ENCODE measurements at places on chromosomes 3 and 15.

- peak; percentile 48 for DNase-seq
Measured at GRCh38 chr3:185900228-185900627, 37.6 kb downstream of the TRA2B start.

DNA sequence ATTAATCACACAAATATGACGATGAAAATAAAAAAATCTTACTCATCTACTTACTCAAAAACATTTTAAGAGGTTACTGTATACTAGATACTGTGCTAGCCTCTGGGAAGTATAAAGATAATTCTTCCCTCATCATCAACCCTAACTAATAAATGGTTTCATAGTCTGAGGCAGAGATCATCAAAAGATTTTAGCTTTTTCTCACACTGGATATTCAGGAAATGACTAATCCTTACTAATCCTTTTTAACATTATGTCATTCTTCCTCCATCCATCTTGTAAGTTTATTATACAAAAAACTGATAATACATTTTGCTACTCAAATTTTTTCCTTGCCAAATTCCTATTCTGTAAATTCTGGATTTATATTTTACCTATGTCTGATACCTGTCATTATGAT lies 29.7 kb downstream of the ACAD11 start:
- no peak for DNase-seq

DNA sequence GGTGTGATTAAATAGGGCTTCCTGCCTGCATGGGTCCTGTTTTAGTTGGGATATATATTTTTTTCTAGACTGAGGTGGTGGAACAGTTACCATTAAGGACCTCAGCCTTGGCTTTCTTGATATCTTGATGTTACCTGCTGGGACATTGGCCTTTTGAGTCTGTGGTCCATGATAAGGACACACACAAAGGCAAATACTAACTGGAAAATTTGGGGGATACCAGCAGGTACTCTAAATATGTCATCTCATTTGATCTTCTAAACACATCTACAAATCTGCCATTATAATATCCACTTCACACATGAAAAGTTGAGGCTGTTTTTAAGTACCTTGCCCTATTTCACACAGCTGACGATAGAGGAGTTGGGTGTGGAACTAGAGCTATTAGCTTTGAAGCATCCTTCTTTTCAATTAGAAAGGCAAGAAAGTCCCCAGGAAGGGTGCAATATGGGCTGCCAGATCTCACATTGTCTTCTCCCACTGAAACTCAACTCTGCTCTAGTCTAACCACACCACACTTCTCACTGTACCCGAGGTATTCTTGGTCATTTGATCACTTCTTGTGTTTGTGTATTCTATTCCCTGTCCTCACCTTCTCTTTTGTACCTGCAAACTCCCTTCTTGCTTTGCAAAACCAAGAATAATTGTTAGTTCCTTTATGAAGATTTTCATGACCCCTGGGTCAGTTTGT lies 288.3 kb upstream of the ICE2 start:
- no peak for DNase-seq

DNA sequence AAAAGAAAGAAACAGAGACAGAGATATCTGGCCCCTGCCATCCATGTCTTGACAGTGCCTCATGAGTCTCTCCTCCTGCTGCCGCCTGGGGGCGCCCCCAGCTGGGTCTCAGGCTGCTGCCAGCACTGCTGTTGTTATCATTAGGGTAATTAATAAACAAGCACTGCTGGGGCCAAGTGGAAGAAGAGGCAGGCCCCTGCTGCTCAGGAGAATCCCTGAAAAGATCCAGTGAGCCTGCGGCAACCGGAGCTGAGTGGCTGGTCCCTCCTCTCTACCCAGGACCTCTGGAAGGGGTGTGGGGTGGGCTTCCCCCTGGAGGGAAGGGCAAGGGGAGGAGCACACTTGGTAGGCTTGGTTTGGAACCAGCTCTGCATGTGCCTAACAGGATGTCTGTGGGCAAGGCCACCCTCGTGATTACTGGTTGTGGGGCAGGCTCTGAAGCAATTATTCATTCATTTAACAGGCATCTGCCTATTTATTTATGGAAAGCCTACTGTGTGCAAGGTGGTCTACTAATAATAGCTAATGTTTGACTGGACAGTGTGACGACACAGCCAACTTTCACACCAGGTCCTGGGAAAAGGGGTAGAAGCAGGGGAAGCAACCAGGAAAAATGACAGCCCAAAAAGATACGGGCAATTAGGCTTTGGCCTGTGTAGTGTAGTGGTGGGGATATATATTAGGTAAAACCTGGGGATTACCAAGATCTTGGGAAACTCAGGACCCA lies 1.2 kb upstream of the TYRO3 start:
- DNase-seq: no peak

- DNase-seq: peak; percentile 16
Measured at GRCh38 chr3:54427941-54428871, 305.9 kb downstream of the CACNA2D3 start.

GRCh38 chr3:6697722-6698121 lies 163.2 kb upstream of the GRM7 start:
- DNase-seq: no peak

- DNase-seq: no peak
Measured at GRCh38 chr3:4808637-4809036, 170.6 kb upstream of the BHLHE40 start.

- DNase-seq: no peak
Measured at GRCh38 chr15:35115155-35115725, 30.1 kb upstream of the NANOGP8 start.

GRCh38 chr3:81198756-81199155 lies 562.7 kb downstream of the GBE1 start:
- no peak for DNase-seq

- no peak for DNase-seq
Measured at GRCh38 chr3:42376344-42376798, 34.0 kb downstream of the LYZL4 start.

GRCh38 chr3:120435621-120436020 lies 15.2 kb downstream of the FSTL1 start:
- DNase-seq: peak; percentile 87

- DNase-seq: no peak
Measured at GRCh38 chr3:105963161-105963560, 94.3 kb upstream of the CBLB start.

DNA sequence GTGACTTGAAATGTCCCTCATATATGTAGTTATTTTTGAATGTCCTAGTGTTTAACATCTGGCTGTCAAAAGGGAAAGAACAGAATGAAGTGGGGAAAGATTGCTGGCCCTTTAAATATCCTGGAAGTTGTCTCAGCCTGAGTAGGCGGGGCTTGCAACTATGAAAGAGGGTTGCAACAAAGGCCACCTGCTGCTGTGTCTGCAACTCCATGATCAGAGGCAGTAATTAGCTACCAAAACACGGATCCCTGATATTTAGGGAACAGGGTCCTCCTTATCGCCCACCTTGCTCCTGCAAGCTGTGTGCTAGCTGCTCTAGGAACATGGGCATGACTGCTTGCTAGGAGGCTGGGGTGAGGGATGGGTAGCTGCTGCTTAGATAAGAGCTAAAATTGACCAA lies 100.2 kb upstream of the CFAP20DC start:
- DNase-seq: no peak

DNA sequence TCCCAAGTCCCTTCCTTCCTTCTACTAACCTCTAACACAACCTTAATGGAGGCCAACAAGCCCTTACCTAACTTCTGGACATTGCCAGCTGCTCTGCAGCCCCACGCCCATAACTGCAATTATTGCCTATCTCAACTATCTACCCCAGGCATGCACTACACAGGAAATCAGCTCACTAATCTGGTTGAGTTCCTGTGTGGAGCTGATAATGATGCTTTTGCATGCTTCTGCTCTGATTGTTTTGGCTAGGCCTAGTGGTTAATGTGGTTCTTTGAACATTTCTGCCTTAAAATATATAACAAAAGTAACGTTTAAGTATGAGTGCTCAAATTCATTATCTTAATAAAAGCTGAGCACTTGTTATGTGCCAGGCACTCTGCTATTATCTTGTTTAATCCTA lies 463.9 kb downstream of the MFSD1 start:
- no peak for DNase-seq

DNA sequence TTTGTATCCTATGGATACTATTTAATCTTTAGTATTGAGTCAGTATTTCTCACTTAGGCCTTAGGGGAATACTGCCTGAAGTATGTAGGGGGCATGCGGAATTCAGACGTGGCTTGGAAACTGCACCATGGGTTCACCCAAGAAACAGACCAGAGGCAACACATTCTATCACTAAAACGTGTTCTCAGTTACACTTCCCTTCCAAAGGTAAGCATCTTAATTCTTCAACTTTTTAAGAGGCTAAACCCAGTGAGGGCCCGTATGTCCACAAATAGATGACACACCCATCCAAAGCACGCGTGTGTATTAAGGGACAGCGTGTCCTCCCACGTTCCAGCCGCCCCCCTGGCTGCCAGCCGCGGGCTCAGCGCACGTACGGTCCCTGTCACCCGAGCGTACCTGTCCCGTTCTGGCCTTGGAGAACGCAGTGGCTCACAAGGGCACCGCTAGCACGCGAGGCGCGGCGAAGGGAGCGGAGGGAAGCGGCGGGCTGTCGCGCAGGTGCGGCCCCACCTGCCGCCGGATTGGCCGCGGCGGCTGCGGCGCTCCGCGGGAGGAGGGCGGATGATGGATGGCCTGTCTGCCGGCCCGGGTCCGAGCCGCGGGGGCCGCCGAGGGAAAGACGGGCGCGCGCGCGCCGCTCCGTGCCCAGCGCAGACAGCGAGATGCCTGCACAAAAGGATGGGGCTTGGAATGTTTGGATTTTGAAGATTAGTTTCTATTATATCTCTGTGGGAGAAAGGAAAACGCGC lies 1003.9 kb upstream of the NR2F2 start:
- no peak for DNase-seq

GRCh38 chr3:68057637-68058320 lies 403.4 kb upstream of the SUCLG2 start:
- DNase-seq: no peak

- no peak for DNase-seq
Measured at GRCh38 chr3:193932136-193932535, 203.8 kb upstream of the HES1 start.

DNA sequence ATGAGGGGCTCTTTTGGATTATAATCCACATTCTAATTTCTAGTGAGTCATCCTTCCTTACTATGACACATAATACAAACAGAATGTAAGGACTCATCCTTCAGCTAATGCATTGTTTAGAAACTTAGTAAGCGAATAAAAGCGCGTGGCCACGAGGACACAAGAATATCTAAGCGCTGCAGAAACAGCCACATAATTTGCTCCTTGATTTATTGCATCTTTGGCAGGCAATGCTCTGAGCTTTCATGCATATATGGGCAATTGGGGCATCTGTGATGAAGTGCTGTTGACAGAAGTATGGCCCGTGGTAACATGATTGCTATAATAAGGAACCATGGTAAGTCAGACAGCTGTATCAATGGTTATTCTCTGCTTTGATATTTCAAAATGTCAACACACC lies 191.3 kb upstream of the ZNF385D start:
- DNase-seq: no peak

DNA sequence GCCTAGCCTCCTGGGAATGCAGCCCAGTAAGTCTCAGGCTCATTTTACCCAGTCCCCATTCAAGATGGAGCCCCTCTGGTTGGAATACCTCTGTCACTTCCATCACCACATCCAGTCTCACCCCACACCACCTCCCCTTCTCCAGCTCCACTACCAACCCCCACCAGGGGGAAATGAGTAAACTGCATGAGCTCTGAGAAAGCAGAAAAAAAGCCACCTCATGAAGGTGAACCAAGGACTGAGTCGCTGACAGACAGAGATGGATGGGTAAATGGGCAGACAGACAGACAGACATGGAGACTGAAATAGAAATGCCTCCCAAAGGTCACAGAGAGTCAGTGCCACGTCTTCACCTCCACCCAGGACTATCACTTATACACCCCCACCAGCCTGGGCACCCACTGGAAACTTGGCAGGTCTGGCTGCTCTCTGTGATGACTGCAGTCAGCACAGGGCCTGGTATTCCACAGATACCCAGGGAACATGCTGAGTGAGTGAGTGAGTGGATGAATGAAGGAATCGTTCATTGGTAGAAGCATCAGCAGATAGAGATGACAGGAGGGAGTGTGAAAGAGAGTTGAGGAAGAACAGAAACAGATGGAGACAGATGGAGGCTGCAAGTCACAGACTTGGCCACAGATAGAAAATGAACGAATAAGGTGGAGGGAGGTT lies 4.9 kb upstream of the LOXL1 start:
- DNase-seq: no peak

GRCh38 chr3:49609815-49610214 lies 55.5 kb downstream of the BSN start:
- DNase-seq: no peak

DNA sequence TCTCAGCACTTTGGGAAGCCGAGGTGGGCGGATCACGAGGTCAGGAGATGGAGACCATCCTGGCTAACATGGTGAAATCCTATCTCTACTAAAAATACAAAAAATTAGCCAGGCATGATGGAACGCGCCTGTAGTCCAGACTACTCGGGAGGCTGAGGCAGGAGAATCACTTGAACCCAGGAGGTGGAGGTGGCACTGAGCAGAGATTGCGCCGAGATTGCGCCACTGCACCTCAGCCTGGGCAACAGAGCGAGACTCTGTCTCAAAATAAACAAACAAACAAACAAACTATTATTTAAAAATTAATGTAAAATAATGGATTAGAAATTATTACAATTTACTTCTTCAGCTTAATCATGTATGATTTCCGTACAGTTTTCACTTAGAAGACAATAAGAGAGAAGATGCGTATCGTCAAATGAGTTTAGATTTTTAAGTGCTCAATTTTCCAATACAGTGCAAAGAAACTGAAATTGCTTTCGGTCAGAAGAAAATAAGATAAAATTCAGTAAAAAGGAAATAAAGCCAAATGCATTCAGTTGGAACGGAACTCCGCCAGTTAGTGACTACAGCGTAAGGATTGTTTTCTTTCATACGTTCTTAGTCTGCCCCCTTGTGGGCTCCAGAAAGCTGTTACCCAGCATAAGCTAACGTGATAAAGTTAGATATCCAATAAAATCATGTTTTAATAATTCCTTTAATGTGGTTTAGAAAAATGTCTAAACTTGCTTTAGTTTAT lies 24.8 kb downstream of the AADAC start:
- DNase-seq: peak; percentile 80

DNA sequence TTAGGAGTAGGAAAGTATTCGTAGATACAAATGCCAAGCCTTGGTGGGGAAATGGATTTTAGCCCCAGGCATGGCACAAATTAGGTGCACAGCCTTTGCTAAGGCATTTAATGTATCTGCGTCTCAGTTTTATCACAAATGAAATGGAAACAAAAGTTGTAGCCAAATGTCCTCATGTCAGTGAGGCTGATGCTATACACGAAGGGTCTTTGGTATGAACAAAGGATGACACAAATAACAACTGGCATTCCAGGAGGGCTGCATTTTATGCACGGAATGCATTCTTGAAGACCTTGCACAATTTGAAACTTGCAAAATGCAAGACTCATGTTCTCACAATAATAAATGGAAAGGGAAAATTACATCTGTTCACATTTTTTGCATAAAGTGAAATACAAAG lies 181.9 kb downstream of the SV2B start:
- DNase-seq: no peak

- peak; percentile 72 for DNase-seq
Measured at GRCh38 chr3:32374788-32375595, 16.7 kb upstream of the CMTM7 start.

Data from glomerular endothelial cell (primary cell).